ENCODE measurements at places on chromosomes 3 and 15.

DNA sequence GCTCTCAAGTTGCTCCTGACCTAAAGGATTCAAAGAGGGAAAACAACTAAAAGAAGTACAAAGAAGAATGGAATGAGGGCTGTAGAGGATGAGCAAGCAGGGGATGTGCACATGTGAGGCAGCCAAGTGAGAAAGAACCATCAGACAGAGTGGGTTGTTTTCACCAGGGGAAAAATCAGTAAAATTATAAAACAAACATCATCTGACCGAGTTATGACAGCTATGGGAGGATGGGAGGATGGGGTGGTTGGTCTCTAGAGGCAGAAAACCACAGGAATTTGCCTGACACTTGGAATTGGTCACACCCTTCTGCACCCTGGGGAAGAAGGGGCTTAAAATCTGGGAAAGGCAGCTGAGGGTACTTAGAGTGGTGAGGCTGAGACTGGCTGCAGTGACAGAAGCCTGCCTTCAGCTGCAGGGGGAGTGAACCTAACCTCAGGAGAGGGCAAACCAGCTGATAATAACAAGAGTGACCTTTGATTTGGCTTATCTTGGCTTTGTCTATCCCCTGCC, 10.1 kb downstream of the ARHGAP31 start:
- no peaks in the 10 kb centered on the region for H3K36me3 ChIP-seq
- no peak overlapping the region for H3K27ac ChIP-seq
- no peaks in the 10 kb centered on the region for H3K27me3 ChIP-seq
- DNase-seq: no peak
- peaks cover 7% of the 10 kb centered on the region for H3K4me1 ChIP-seq
- no peak overlapping the region for H3K4me3 ChIP-seq

DNA sequence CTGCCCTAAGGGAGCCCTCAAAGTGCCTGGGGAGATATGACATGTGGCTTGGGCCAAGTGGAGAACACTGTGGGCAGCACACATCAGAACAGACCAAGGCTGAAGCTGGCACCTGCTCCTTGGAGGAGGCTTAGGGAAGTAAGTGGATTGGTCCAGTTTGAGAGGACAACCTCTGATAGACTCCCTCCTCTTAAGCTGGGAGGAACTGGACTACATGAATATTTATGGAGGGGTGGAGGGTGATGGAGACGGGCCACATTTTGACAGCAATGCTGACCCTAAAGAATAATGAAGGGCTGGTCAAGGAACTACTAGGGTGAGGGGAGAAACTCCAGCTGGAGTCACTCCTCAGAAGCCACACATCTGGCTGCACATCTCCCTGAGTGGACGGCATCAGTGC, 6.5 kb upstream of the CD276 start:
- DNase-seq: no peak
- H3K27me3 ChIP-seq: peaks cover 28% of the 10 kb centered on the region
- H3K27ac ChIP-seq: no peak overlapping the region
- peaks cover 2% of the 10 kb centered on the region for H3K4me1 ChIP-seq
- no peak overlapping the region for H3K4me3 ChIP-seq

DNA sequence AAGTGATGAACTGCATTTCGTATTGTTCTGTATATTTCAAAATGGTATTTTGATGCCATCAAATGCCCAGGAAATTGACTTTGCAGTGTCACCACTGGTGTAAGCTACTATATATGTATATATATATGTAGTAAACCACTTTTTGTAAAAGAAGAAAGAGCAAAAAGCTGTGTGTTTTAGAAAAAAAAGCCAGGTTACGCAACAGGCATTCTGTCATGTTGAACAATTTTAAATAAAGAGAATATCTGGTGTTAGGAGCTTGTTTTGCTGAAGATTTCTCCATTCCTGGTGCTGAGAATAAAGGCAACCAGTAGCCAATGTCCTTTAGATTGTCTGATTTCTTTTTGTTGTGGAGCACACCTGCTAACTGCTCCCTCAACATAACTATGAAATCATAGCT, 3.7 kb upstream of the ABHD10 start:
- no peak overlapping the region for H3K4me3 ChIP-seq
- peaks cover 19% of the 10 kb centered on the region for H3K27me3 ChIP-seq
- H3K36me3 ChIP-seq: peaks cover 2% of the 10 kb centered on the region
- DNase-seq: no peak

DNA sequence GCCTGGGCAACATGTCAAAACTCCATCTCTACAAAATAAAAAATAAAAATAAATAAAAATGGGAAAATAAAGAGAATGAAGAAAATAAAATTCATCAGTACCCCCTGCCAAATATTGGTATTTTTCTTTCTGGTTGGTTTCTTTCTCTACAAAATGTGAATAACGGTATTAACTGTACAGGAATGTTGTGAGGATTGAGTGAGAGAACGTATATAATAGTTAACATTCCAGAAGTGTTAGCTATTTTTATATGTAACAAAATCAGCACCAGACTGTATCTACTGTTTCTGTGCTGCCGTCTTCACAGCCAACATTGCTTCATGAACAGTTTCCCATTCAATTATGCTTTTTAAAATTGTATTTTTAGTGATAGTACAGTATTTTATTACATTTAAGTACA, 25.5 kb upstream of the RNU6-1 start:
- DNase-seq: no peak
- no peaks in the 10 kb centered on the region for H3K36me3 ChIP-seq
- H3K4me1 ChIP-seq: peaks cover 4% of the 10 kb centered on the region
- H3K27ac ChIP-seq: no peak overlapping the region
- no peak overlapping the region for H3K4me3 ChIP-seq

GRCh38 chr15:42604894-42605744, 29.7 kb downstream of the STARD9 start:
- H3K27ac ChIP-seq: peak overlapping the region; percentile 92
- H3K4me3 ChIP-seq: peak overlapping the region; percentile 77
- H3K27me3 ChIP-seq: no peaks in the 10 kb centered on the region
- peaks cover 20% of the 10 kb centered on the region for H3K36me3 ChIP-seq
- no peak for DNase-seq

GRCh38 chr15:36067483-36068274, 511.7 kb upstream of the CDIN1 start:
- H3K36me3 ChIP-seq: no peaks in the 10 kb centered on the region
- no peaks in the 10 kb centered on the region for H3K4me1 ChIP-seq
- H3K27ac ChIP-seq: no peak overlapping the region
- H3K4me3 ChIP-seq: no peak overlapping the region

DNA sequence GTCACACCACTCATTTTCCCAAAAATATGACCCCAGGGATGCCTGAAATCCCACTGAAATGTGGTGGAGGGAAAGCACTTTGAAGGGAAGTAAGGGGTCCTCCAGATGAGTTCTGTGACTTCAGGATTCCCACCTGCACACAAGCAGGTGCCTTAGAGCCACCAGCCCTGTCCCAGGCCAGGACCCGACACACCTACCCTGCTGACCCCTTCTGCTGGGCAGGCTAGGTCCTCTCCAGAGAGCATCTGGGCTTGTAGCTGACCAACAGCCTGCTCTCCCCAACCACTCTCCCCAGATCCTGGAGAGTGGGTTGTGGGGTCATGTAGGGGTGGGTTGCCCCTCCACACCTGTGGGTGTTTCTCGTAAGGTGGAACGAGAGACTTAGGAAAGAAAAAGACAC, 14.9 kb upstream of the CILP start:
- no peak for DNase-seq
- H3K36me3 ChIP-seq: no peaks in the 10 kb centered on the region
- no peaks in the 10 kb centered on the region for H3K27me3 ChIP-seq
- H3K4me3 ChIP-seq: no peak overlapping the region
